Stimulated activated CD4-positive, alpha-beta T cell treated with anti-CD3 and anti-CD28 coated beads, Interleukin-4, amount 100 ng/mL, for 4 hours (primary cell): ENCODE measurements at places on chromosomes 7 and 10.
A peak's percentile ranks its signal among the peaks of the same experiment; 100 is the strongest.

DNA sequence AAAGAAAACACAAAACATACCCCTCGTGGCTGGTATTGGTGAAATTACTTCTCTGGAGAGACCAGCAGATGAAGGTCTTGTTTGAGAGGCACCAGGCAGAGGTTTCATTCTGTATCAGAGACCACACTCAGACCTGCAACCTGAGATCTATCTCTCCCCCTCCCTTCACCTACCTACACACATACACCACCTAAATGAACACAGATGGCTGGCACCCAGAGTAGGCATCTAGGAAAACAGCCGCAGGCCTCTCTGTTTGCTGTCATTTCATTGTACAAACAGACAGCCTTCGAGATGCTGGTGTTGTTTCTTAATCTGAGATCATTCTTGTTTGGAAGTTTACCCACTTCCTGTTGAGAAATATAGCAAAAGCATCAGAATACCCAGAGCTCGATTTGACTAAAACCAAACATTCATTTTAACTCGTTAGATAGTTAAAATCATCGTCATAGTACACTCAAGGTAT is 173.9 kb upstream of the SLC25A13 start:
- DNase-seq, result no peak

DNA sequence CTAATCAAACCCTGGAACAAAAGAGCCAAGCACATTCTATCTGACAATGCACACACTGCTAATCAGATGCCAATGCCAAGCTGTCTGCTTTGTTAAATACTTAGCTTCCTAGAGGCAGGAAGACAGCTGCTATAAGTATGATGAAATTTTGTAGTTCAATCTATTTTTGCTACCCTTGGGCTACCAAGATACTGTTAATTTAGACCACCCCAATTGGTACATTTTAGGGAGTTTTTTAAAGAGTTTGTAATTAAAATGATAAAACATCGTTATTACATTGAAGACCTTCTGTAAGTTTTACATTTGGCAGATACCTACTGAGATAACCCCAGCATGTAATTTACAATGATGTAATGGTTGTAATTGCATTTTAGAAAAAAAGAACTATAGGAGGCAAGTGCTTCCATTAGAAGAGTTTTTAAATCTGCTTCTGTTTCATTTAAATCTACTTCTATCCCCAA is 268.5 kb downstream of the ADK start:
- no peak for DNase-seq

- no peak for DNase-seq
Measured at GRCh38 chr10:2202401-2202800, 465.1 kb upstream of the ADARB2 start.

GRCh38 chr7:44461387-44461786 is 29.1 kb downstream of the NUDCD3 start:
- no peak for DNase-seq

GRCh38 chr7:44748045-44748947 is at the start of gene ZMIZ2:
TSS of gene ZMIZ2 (plus strand) at chr7:44748847. CDS start at chr7:44756250, 7,403 bp downstream.
- DNase-seq, result peak; percentile 86

DNA sequence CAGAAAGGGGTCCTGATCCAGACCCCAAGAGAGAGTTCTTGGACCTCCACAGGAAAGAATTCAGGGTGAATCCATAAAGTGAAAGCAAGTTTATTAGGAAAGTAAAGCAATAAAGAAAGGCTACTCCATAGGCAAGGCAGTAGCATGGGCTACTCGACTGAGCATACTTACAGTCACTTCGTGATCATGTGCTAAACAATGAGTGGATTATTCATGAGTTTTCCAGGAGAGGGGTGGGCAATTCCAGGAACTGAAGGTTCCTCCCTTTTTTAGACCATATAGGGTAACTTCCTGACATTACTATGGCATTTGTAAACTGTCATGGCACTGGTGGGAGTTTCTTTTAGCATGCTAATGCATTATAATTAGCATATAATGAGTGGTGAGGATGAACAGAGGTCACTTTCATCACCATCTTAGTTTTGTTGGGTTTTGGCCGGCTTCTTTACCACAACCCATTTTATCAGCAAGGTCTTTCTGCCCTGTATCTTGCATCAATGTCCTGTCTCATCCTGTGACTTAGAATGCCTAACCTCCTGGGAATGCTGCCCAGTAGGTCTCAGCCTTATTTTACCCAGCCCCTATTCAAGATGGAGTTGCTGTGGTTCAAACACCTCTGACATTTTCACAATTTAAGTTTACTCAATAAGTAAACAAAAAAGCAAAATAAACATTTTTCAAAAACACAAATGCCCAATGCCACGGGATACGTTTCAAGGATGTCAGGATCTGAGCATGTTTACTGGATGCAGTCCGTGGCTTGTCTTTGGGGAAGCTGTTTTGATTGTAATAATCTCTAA is 37.0 kb downstream of the ALOX5 start:
- DNase-seq, result no peak

DNA sequence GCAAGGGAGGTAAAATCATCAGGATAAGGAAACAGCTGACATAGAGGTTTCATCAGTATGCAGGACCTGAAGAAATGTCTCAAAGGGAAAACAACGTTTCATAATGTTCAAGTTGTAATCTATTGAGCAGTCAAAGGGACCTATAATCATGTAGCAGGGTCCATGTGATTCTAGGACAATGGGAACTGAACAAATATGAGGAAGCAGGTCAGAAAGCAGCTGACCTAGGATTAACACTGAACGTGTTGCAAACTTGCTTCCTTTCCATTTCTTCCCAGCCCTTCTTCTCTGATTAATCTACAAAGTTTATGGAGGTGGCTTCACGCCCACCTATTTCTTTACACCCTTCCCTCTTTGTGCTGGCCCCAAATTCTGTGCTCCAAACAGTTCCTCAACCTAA is 256.9 kb upstream of the AKR1E2 start:
- no peak for DNase-seq

GRCh38 chr10:78401624-78402367 is 368.1 kb downstream of the RPS24 start:
- DNase-seq, result no peak

GRCh38 chr7:98923512-98923911 is 45.2 kb downstream of the TRRAP start:
- DNase-seq, result no peak

DNA sequence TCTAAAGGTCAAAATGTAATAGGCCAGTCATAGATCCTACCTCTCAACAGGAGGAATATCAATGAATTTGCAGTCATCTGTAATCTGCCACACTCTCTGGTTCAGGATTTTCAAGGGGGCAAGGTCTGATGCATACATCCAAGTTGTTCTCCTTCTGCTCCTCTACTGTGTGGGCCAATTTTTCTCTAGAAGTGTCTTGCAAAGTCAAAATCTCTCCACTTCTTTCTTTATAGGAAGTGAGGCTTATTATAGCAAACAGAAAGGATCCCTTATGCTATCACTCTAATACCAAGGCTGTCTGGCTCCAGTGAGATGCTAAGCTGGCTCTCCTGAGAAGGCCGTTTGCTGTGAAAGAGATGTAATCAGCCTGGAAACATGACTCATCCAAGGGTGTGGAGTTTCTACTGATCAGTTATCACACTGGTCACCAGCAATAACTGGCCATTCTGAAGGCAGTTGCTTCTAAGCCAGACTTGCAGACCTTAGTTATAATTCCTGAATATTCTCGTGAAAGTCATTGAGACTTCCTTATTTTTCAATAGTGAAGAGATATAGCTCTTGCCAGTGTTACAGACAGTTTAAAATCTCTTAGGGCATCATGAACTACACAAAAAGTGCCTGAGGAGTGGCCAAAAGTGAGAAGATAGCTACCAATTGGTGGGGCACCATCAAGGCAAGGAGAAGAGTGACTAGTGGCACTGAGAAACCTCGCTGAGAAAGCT is 43.2 kb upstream of the LRGUK start:
- DNase-seq, result no peak

GRCh38 chr7:50261593-50261992 is 42.9 kb upstream of the IKZF1 start:
- DNase-seq, result no peak
